Stimulated activated CD4-positive, alpha-beta T cell treated with anti-CD3 and anti-CD28 coated beads, Interleukin-12 subunit alpha, Interleukin-12 subunit beta, amount 100 ng/mL, for 4 hours (primary cell): ENCODE measurements at places on chromosomes 6 and 20.

DNA sequence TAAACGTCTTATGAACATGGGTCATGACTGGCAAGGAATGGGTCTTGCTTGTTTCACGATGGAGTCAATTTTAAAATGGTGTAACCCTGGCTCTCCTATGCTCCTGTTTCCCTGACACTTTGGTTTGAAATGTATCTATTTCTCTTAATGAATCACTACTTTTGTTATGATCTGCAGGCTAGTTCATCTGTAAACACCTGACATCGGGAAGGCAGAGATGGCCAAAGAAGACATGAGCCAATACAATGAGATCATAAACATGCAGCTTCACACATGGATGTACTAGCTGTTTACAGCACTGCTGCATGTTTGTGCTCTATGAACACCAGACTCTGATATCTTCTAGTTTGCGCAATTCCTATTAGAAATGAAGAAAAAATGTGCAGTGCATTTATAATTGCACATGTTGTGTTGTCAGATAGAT lies 11.0 kb upstream of the RAD21L1 start:
- no peak for DNase-seq

GRCh38 chr6:1242446-1242845 lies 69.5 kb upstream of the FOXQ1 start:
- DNase-seq, result no peak

DNA sequence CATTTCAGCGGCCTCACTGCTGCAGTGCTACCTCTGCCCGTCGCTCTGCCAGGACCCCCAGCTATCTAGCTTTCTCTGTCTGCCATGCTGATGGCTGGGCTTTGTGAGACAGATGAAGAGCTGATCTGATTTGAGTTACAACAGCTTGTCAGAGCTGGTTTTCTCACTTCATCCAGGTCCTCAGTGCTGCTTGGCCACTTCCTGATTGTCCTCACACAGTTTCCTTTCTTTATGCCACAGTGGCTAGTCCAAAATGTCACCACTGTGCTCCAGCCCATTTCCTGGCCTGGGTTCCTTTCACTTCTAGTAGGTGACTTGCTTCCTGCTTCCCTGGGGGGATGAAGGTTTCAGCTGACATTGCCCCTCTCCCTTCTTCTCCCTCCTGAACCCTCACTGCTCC lies 35.4 kb downstream of the FNDC1 start:
- DNase-seq, result no peak

DNA sequence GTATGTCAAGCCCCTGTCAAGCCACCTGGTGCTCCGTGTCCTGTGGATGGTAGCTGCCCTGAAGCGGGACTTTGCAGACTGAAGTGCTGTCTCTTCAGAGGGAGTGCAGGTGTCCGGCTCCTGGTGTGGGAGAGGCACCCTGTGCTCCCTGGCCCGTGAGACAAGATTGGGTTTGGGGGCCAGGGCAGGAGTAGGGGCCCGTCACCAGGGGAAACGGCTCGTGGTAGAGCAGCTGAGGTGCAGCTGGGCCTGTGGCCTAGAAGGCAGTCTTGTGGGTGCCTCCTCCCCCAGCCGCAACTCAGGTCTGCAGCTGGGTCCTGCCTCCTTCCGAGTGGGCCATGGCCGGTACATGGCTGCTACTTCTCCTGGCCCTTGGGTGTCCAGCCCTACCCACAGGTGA lies at the start of gene PTCRA:
Gene PTCRA (plus strand): TSS at position 322 of the 400 bp plus-strand sequence. CDS start 17 bp downstream, at position 339.
- DNase-seq, result no peak
